ENCODE measurements at places on chromosomes 7 and 10.
A peak's percentile ranks its signal among the peaks of the same experiment; 100 is the strongest.

DNA sequence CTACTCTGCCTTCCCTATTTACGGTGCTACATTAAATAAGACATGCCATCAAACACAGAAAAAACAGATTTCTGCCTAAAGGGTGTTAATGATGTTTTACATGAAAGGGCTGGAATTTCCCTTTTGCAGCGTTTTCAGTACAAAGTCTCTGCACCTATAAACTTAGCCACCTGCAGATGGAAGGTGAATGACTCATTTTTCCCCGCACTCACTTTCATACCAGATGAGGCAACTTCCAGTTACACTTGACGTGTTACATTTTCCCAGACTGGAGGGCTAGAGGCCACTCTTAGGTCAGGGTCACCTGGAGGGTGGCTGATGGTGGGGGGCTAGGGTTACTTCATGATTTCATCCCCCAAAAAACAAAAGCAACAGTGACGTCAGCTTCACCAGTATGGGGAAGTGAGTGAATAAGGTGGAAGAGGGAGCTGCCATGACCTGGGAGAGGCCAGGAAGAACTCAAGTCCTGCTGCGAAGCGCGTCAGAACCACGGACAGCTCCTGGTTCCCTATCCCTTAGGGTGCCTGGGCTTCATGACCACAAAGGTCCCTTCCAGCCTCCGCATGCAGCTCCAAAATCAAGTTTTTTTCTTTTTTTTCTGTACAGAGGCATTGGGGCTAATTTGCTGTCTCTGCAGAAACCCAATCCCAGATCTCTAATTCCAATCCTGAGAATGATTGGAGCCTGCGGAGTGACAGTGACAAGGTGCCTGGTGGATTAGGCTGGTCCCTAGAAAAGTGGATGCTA lies 94.0 kb downstream of the ADARB2 start:
- DNase-seq, result no peak

DNA sequence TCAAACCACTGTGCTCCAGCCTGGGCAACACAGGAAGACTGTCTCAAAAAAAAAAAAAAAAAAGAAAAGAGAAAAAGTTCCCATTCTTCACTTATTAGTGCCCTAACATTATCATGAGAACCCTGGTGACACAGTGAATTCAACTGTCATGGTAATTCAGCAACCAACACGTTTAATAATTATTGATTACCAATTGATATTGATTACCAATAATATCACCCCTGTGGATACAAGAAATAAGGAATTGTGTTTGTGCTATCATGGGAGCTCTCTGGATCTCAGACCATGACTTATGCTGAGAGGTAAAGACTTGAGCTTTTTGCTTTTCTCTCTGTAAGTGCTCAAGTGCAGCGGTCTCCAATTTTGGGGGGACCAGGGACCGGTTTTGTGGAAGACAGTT lies 195.3 kb downstream of the TPST1 start:
- no peak for DNase-seq

DNA sequence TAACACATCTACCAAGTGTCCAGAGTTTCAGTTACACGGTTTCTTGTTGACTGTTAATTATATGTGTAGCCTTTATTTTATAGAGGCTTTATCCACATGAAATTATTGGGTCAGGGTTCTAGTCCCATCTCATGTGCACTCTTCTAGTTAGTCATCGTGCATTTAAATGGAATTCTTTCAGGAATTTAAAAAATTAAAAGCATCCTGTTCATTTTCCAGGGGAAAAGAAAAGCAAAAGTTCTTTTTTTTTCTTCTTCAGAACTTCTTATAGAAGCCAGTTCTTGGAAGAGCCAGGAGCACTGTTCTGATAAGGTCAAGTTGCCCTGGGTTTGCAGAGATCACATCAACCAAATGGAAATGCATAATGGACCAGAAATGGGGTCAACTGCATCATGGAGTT lies 324.7 kb downstream of the INHBA start:
- no peak for DNase-seq

- no peak for DNase-seq
These were observed 1288.0 kb upstream of the SORCS1 start for GRCh38 chr10:108452533-108452932.

GRCh38 chr10:69572159-69573055 lies 815 bp downstream of the NEUROG3 start:
- no peak for DNase-seq

- DNase-seq, result no peak
These were observed 92.8 kb upstream of the KMT2C start for GRCh38 chr7:152528612-152529011.

DNA sequence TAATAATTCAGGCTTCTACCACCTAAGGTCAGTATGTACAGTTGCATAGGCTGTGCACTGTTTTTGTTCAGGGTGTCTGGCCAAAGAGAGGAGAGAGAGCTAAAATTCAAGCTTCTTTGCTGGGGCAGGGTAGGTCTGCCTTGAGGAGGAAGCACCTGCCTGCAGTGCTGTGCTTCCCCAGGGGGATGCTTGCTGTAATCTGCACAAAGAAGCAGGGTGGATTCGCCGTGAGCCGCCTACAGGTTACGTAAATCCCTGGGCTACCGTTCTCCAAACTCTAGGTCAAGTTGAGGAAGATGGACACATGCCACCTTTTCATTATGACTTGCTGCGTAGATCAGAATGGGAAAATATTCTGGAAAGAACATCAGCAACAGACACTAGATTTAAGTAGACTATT lies 543.3 kb downstream of the TNS3 start:
- DNase-seq, result no peak

DNA sequence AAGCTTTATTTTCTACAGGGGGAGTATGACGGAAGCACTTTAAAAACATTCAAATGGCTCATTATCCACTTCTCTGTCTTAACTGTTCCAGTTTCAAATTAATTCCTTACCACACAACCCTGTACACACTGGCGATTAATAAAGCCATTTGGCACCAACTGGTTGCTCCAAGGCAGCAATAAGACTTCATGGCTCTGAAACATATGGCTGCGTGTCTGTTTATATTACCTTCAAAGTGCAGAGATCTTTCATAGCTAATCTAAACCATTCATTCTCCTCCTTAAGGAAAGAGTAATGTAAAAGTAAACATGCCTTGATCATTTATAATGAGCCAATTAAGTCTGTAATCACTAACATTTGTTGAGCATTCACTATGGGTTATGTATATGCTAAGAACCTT lies 325.7 kb downstream of the PARD3 start:
- DNase-seq, result no peak

DNA sequence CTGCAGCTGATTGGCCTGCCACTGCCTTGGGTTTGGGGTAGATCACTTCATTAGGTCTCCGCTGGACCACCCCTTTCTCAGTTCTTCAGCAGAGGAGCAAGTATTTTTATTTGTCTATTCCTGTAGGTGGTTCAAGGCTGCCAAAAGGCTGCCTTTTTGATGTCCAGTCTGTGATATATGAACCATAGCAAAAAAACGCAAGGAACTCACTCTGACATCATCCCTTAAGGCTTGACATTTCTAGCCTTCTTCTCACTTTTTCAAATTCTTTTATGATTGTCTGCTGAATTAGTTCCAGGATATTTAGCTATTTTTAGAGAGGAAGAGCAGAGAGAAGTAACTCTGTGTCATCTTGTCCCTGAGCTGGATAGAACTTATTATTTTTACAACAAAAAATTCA lies 269.2 kb downstream of the BAMBI start:
- DNase-seq, result no peak

DNA sequence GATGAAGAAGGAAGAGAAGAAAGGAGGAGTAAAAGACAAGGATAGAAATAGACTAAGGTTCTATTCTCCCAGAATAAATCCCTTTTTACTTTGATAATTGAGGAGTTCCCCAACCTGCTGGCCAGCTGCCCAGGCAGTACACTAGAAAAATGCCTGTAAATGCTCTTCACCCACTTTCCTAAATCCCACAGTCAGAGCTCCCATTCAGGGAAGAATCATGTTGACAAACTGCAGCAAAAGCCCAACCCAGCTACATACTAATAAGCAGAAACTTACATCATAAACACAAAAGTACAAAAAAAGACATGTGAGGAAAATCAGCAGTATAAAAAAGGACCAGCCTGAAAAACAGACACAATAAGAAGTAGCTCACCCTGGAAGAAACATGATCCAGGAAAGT lies 15.8 kb upstream of the KDM7A start:
- DNase-seq, result no peak

DNA sequence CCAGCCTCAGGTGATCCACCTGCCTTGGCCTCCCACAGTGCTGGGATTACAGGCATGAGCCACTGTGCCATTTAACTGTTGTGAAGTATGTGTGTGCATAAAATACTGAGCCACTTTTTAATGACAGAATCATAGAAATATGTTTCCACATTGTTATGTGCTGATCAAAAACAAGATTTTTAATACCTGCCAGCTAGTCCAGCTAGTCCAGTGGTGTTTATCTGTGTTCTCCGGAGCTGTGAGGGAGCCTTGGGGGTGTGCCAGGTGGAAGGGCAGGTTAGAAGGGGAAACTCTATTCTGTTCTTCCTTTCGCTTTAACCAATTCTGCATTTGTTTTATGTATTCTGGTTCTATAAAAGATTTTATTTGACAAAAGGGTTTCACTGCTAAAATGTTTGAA lies 7.0 kb downstream of the FAM221A start:
- DNase-seq, result no peak

- DNase-seq, result no peak
These were observed 243.8 kb downstream of the RPS24 start for GRCh38 chr10:78277314-78278057.

- DNase-seq, result peak; percentile 51
These were observed 37.1 kb downstream of the PRKCQ start for GRCh38 chr10:6542999-6543430.

GRCh38 chr7:140983802-140984201 lies 30.9 kb downstream of the MRPS33 start:
- DNase-seq, result no peak

DNA sequence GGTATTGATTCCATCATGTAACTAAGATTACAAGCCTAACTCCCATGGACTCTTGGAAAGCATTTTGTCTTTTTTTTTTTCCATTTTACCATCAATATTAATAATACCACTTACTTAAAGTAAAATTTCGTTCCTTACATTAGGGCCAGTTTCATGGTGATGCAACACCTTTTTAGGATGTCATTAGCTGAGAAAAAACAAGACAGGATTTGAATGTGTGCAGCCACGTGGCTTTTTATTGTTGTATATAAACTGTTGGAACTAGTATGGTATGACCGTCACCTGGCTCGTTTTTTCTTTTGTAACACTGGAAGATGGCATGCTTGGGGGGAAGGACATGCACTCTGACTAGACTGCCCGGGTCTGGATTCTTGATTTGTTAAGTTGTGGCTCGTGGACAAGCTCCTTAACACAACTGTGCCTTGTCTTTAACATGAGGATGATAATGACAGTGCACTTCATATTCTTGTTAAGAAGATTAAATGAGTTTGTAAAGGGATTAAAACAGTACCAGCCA lies 42.1 kb downstream of the ARHGAP21 start:
- DNase-seq, result no peak

GRCh38 chr7:151210087-151210854 lies at the start of gene H2BK1:
Gene H2BK1, minus strand, starts transcription at chr7:151210488. Its CDS starts 170 bp downstream, at chr7:151210318.
- no peak for DNase-seq

- DNase-seq, result no peak
These were observed 1.6 kb downstream of the WEE2 start for GRCh38 chr7:141709749-141710148.

DNA sequence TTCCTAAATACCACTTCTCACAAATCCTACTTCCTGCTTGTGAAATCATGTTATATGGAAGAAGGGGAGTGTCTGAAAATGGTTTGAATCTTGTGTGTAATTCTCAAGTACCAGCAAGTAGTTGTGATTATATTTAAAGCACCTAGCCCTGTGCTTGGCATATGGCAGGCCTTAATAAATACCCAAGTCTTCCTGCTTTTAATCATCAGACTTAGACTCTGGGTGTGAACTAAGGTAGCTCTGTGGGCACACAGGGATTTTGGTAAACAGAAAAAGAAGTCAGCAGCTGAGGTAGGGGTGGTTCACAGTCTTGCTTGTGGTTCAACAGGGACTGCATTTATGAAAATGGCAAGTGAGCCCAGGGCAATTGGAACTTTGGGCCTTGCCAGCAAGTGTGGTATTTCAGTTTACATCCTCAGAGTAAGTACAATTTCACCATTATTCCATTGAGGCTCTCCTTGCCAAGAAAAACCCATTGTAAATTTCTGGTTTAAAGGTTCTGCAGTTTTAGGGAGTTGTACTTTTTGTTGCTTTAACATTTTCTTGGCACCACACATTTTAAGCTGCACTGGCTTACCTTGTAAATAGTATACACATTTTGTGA lies 215.5 kb downstream of the AUTS2 start:
- DNase-seq, result no peak

All from activated gamma-delta T cell treated with Interleukin-2 at 50 U/mL for 16 hours (primary cell).